ENCODE measurements at places on chromosomes 7 and 10. TPM values are rescaled to one million over a fixed set of nuclear protein-coding genes. Genes with fewer than 3 reads are reported as not detected.

The SRPK2 gene
- 57.6 TPM for total RNA-seq

The CPA2 gene
- not detected for total RNA-seq

The UPK3B gene
- 0.71 TPM for total RNA-seq

The FAM200A gene
- total RNA-seq, result 3.9 TPM

The MRLN gene
- total RNA-seq, result not detected

The JAKMIP3 gene
- total RNA-seq, result 0.71 TPM

The ADIRF gene
- 98.1 TPM for total RNA-seq

The LRRN3 gene
- 0.41 TPM for total RNA-seq

The CFTR gene
- total RNA-seq, result 0.33 TPM

The CTTNBP2 gene
- total RNA-seq, result 4.9 TPM

The ICA1 gene
- total RNA-seq, result 4.8 TPM

The SYT15 gene
- 0.99 TPM for total RNA-seq

The LRIT1 gene
- not detected for total RNA-seq

The EN2 gene
- total RNA-seq, result not detected

The OPALIN gene
- not detected for total RNA-seq

The NKX1-2 gene
- not detected for total RNA-seq

The KIAA1217 gene
- 7.6 TPM for total RNA-seq
